Activated gamma-delta T cell treated with Interleukin-2 at 50 U/mL for 16 hours (primary cell): ENCODE measurements at places on chromosomes 4 and X.

DNA sequence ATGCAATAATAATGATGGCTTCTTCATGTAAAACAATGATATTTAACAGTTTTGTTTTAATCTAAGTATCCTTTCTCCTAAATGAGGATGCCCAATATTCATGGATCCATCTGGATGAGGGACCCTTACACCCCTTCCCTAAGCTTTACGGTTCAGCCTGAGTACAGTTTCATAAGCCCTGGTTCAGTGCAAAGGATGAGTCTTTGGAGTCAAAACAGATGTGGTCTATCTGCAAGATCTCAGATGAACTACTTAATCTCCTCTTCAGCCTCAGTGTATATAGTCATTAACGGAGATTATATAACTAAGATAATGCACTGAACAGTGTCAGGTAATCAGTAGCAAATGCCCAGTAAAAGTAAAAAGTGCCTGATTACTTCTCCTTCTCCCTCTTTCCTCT is 22.1 kb downstream of the ANXA5 start:
- DNase-seq: no peak

GRCh38 chr4:108365551-108365950 is 196.8 kb upstream of the LEF1 start:
- DNase-seq: no peak

- no peak for DNase-seq
Observed at GRCh38 chr4:59553721-59554091, 1646.4 kb upstream of the ADGRL3 start.

DNA sequence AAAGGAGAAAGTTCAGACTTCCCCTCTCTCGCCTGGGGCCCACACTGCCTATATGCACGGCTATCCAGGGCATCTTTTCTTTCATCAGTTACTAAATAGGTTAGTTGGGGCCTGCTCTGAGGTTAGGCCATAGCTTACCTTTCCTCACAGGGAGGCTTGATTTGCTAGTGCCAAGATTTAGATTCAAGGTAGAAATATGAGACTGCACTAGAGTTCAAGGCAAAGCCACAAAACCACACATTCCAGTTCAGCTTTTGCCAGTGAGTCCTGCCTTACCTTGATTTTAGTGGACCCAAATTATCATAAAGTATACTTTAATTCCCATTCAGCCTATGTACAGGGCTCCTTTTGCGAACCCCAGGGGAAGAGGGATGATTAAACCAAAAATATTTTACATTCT is 762.8 kb downstream of the PDHA2 start:
- DNase-seq: no peak
